Aorta (tissue), 5 donors: ENCODE measurements at places on chromosomes 1 and 21. TPM values are rescaled to one million over a fixed set of nuclear protein-coding genes. Genes with fewer than 3 reads are reported as not detected.

Gene CHML
- 2.6 TPM for polyA plus RNA-seq

Gene SLC35F3
- not detected for polyA plus RNA-seq

DNA sequence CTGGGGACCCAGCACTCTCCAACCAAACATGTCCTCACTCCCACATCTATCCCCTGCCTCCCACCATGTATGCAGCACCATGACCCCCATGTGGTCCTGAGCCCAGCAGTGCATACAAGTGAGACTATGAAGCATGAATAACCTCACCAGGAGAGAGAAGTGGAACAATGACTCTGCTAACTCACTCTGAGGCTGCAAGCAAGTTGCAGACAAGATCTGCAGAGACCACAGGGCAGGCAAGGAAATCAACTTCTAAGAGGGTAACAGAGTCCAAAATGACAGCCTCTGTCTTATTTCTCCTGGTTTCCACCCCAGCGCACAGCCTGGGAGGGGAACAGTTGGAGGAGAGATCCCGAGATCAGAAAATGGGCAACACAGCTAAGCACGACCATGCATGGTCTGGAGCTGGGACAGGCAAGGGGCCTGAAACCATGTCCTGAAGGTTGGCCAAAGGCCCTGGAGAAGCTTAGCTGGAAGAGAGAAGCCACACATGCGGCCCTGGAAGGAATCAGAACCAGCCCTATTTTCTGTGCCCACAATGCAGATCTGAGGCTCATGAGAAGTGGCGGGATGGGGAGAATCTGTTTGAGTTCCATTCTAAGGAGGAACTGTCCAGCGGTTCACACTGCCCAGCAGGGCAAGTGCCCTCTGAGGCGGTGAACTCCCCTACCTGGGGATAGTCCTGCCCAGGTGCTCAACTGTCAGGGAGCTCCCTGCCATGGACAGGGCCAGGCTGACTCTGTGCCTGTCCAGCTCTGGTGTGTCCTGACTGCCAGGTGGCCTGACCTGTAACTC lies 12.5 kb upstream of the REN start:
- no peak for DNase-seq

- DNase-seq = no peak
These were observed 37.2 kb upstream of the SCCPDH start for GRCh38 chr1:246687002-246687401.

GRCh38 chr21:14483296-14483695 lies 62.8 kb downstream of the SAMSN1 start:
- DNase-seq = no peak

GRCh38 chr1:88979054-88979748 lies 13.2 kb downstream of the KYAT3 start:
- no peak for DNase-seq

DNA sequence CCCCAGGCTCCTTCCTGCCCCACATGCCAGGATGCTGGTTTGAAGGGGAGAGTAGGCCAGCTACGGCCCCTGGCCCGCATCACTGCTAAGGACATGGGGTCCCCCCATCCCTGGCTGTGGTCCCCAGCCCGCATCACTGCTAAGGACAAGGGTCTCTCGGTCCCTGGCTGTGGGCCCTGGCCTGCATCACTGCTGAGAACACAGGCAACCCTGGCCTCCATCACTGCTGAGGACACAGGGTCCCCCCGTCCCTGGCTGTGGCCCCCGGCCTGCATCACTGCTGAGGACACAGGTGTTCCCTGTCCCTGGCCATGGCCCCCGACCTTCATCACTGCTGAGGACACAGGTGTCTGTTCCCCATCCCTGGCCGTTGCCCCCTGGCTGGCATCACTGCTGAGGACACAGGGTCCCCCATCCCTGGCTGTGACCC lies 448 bp upstream of the OBSCN start:
- DNase-seq = no peak

Gene CRYZ
- 36.5 TPM for polyA plus RNA-seq

- DNase-seq = peak; percentile 88
These were observed 258.5 kb downstream of the TRABD2B start for GRCh38 chr1:47738560-47739182.

DNA sequence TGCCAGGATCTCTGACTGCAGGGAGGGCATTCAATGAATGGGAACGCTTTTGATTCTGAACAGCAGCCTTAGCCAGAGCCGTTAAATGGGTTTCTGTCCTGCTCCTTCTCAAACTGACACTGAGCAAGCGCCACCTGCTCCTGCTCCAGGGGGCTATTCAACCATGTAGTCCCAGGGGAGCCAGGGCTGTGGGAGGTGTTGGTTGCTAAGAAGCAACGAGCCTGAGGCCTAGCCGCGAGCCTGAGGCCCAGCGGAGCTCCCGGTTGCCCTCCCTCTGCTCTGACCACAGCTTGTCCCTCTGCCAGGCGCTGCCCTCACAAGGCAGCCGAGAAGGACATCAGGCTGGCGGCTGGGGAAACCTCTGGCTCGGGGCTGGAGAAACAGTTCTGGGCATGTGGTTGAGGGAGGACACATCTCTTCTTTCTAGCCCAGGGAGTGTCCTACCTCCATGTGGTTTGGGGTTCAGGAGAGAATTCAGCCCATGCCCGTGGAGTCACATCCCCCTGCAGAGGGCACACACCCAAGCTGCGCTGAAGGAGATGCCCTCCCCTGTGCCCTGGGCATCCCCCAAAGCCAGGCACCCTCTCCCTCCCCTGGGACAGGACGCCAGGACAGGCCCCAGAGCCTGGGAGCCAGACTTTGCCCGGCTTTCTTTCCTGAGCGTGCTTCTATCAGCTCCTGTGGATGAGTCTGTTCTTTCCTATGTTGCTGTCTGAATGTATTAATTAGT lies 18.0 kb downstream of the PCP4 start:
- peak; percentile 63 for DNase-seq

Gene PCBP3
- polyA plus RNA-seq = not detected

GRCh38 chr1:231161667-231162296 lies at the start of gene TRIM67:
TSS of gene TRIM67 (plus strand) at chr1:231162058. CDS start at chr1:231162970, 912 bp downstream.
- DNase-seq = no peak

- DNase-seq = no peak
These were observed 76.4 kb upstream of the DNAH14 start for GRCh38 chr1:224852901-224853568.

Gene NOS1AP
- 0.97 TPM for polyA plus RNA-seq

Gene UQCRH
- polyA plus RNA-seq = 262 TPM

GRCh38 chr21:38637161-38637560 lies 138.9 kb upstream of the ERG start:
- no peak for DNase-seq

- DNase-seq = no peak
These were observed 62.2 kb upstream of the ATP1B1 start for GRCh38 chr1:169044296-169044695.

DNA sequence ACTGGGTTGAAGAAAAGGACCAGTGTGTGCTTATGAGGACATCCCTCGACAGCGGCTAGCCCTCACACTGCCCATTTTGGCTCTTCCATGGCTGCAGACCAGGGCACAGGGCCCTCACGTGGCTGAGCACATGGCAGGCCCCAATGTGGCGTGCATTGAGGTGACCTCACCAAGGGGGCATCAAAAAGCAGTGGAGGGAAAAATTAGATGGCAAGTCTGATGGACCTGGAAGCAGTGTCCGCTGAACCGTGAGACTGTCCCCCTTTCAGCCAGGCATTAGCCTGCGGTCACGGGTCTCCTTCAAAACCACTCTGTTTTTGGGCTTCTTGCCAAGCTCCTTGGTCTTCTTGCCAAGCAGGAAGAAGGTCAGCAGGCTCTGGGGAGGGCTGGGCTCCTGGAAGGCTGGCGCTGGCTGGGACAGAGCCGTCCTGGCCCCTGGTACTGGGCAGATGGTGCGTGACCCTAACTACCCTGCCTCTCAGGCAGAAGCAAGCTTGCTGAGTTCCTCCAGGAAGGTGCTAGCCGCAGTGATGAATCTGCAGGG lies 30.8 kb downstream of the TRIM67 start:
- DNase-seq = peak; percentile 70

Gene KRTAP19-7
- polyA plus RNA-seq = not detected

Gene PDC
- polyA plus RNA-seq = not detected

- no peak for DNase-seq
These were observed 330.1 kb upstream of the PBX1 start for GRCh38 chr1:164228928-164229327.

- no peak for DNase-seq
These were observed 112.2 kb downstream of the DYRK1A start for GRCh38 chr21:37478794-37479193.

- DNase-seq = no peak
These were observed 3.0 kb upstream of the SYT6 start for GRCh38 chr1:114156538-114157274.

DNA sequence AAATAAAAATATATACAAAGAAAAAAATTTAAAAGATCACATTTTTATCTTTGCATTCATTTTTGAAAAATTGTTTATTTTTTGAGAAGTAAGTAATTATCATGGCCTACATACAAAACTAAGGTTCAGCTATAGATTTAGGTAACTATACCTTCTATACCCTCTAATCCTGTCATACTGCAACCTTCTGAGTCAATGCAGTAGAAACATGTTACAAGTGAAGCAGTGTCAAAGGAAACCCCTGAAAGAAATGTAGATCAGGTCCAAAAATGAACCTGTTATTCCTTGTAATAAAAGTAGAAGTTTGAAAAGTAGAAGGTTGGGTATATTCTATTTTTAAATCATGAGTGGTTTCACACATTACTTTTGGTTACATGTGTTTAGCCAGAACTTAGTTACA lies 51.3 kb downstream of the PTGS2 start:
- no peak for DNase-seq

- peak; percentile 82 for DNase-seq
These were observed 8.2 kb downstream of the IFFO2 start for GRCh38 chr1:18948048-18948912.

- no peak for DNase-seq
These were observed 36.5 kb downstream of the GALNT2 start for GRCh38 chr1:230103306-230104173.

DNA sequence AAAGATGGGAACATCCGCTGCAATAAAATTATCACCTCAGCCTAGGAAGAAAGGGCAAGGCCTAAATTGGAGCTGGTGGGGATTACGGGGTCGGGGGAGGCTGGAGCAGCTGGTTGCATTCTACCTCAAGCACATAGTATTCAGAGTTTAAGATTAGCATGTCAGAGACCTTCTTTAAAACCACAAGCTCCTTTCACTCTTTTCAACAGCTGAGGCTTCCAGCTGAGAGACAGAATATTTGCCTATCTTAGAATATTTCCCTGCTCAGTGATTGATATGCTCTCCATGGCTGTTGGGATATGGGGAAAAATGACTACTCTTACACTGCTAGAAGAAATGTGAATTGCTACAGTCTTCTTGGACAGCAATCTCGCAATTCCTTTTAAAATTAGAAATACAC lies 248.6 kb downstream of the TBX15 start:
- no peak for DNase-seq

- DNase-seq = no peak
These were observed 524.9 kb upstream of the CHRM3 start for GRCh38 chr1:238861342-238862066.

DNA sequence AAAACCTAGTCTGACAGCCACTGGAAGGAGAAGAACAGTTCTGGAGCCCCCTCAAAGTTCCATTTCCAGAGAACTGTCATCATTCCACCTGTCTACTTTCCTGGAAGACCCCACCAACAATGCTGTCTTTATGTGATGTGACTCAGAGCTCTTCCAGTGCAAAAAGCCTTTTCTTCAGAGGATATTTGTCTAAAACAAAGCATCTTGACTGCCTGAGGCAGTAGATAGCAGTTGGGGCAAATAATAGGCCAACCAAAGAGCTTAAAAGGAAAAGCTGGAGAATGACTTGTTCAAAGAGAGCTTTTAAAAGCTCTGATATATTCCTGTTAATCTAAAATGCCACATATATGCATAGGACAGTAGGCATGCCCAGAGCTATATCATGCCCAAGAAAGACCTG lies 62.6 kb downstream of the MIS18A start:
- DNase-seq = no peak

GRCh38 chr1:236882678-236883077 lies 87.6 kb downstream of the MTR start:
- no peak for DNase-seq

DNA sequence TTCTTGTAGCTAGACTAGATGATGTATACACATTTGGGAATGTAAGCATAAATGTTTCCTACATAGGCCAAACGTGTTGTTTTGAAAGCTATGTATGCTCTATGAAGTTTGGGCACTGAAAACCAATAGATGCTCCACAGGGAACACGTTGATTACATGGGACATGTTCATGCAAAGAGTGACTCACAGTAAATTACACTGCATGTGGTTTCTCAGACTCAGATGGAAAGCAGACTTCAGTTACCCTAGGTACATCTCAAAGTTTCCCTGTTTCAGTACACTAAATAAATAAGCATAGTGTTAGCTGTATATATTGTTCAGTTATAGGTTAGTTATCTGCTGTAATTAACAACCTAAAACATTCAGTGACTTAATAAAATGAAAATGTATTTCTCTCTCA lies 301.9 kb upstream of the RUNX1 start:
- DNase-seq = no peak

Gene PHTF1
- polyA plus RNA-seq = 8.7 TPM

Gene DDOST
- polyA plus RNA-seq = 174 TPM

DNA sequence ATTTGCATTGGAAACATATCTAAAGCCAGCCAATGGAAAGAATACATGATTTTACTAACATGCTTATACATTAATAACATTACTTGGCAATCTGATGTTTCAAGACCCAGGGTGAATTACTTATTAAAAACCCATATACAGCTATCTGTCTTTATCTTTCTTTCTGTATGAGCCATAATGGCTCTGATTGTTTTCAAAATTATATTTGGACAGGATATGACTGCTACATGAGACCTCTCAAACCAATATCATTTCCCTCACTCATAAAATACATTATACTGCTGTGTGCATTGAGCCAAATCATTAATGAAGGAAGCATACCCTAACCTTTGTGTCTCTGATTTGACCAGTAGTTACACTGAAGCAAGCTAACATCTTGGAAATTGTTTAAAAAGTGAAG lies 205.9 kb upstream of the DPYD start:
- no peak for DNase-seq

DNA sequence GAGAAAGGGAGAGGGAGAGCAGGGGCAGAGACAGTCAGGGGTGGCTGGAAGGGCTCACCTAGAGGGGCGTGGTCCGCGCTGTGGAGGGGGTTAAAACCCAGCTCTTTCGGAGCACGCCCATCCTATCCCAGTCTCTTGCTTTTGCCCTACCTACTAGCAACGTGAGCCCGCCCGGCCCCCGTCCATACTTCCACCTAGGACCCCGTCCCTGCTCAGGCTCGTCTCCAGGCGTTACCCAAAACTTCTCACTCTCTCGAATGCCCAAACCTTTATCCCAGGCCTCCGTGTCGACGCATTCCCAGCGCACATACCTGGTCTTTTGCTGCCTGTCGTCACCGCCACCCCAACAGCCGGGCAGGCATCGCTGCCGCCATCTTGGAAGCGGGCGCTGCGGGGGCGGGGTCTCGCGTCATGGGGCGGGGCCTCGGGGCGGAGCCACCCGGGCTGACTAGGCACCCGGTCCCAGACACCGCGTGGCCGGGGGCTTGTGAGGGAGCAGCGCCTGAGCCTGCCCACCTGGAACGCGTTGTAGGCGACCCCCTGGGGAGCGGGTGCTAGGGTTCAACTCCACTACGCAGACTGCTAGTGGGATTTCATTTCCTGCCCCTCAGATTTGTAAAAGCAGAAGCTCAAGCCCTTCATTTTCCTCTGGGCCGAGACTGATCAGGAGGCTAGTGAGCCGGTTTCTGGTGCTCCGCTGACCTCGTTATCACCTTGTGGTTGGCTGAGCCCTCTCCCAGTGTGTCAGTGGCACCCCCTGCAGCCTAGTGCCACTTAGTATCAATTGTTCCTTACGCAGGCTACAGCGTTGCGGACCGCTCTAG lies at the start of gene B4GALT3:
TSS of gene B4GALT3 (minus strand) at position 396 of the 824 bp plus-strand sequence. CDS start 1,447 bp downstream, outside the sequence.
- peak; percentile 92 for DNase-seq
